NCI-H446 treated with DMSO at 0.1 percent for 48 hours (cell line): ENCODE measurements at places on chromosomes 5 and 9.

GRCh38 chr5:130652176-130652575 lies 512.9 kb downstream of the HINT1 start:
- no peak for DNase-seq

- no peak for DNase-seq
Measured at GRCh38 chr9:131738293-131739132, 1.4 kb downstream of the RAPGEF1 start.

DNA sequence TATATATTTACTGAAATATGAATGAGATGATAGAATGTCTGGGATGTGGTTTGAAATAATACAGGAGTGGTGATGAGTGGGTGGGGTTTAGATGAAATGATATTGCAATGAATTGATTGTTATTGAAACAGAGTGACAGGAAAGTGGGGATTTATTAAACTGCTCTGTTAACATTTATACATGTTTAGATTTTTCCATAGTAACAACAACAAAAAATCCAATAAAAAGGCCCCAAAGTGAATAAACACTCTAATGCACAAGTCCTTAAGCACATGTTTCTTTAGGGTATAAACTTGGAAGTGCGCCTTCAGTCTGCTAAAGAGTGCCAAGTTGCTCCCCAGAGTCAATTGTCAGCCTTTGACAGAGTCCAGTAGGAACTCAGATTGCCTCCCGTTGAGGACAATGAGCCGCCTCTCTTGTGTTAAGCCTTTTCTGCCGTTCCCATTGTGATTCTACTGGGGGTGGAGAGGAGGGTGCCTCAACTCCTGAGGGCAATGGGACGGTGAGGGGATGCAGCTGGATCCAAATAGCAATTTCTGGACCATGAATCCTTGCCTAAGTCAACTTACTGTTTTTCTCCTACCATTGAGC lies 112.3 kb downstream of the SLC28A3 start:
- DNase-seq = no peak

DNA sequence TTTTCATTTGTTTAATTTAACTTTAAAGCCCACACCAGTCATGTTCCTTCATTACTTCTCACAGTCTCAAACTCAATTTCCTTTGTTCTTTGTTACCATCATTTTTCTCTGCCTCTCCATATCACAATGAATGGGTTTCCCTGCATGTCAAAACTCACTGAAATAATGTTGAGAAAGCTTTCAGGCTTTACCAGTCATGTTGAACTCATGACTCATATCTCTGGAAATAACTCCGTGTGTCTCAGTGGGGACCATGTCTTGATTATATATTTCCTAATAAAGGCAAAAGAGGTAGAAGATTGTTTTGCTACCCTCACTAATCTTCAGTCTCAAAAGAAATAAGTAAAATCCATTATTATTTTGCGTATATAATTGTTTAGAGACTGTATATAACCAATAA lies 231.2 kb downstream of the CHSY3 start:
- no peak for DNase-seq

DNA sequence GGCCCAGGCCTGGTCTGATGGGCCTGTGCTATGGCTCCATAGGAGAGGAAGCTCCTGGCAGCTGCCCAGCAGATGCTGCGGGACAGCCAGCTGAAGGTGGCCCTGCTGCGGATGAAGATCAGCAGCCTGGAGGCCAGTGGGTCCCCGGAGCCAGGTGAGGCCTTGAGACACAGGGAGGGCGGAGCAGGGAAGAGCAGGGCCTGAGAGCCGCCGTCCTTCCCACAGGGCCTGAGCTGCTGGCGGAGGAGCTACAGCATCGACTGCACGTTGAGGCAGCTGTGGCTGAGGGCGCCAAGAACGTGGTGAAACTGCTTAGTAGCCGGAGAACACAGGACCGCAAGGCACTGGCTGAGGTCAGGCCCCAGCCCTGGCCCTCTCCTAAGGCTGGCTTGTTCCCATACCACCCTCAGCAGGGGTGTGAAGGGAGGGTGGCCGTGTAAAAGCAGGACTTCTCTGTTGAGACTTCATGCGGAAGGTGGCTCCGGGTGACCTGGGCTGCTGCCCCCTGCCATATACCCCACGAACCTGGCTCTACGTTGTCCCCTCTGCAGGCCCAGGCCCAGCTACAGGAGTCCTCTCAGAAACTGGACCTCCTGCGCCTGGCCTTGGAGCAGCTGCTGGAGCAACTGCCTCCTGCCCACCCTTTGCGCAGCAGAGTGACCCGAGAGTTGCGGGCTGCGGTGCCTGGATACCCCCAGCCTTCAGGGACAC lies 4.5 kb downstream of the PKN3 start:
- no peak for DNase-seq

DNA sequence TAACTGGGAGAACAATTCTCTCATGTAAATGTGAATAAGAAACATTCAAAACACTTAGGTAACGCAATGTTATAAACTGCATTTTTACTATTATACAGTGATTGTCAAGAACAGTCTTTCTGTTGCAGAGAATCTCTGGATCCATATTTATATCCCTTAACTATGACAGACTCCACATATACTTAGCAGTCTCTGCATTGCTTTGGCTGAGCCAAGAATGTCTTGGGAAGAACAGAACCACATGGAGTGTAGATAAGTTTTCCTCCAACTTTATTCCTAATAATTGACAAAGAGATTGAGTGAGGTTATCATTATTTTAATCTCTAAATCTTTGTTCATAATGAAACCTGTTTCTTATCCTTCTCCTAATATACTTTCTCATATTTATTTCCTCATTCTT lies 15.6 kb upstream of the RLN1 start:
- DNase-seq = no peak
